ENCODE measurements at places on chromosomes 4 and X.

GRCh38 chrX:118506805-118507480 is 11.3 kb downstream of the DOCK11 start:
- no peak for DNase-seq

GRCh38 chrX:136303041-136303440 is 2.3 kb downstream of the ADGRG4 start:
- no peak for DNase-seq

DNA sequence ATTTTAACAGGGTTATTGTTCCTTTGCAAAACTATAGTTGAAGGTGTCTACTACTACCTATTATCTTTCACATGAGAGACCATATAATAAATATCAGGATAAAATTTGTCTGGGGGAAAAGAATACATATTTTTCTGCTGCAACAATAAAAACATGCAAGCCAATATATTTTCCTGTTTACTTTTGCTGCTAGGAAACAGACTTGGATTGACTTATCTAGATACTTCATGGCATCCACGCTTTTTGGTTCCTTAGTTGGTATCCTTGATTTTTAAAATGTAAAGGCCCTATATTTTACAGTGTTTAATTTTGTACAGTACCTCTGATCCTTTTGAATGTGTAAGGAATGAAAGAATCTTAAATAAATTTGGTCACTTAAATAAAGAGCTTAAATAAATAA is 150.6 kb downstream of the GPC3 start:
- DNase-seq = no peak

- DNase-seq = no peak
Observed at GRCh38 chr4:74023709-74024108, 14.8 kb downstream of the CXCL3 start.

DNA sequence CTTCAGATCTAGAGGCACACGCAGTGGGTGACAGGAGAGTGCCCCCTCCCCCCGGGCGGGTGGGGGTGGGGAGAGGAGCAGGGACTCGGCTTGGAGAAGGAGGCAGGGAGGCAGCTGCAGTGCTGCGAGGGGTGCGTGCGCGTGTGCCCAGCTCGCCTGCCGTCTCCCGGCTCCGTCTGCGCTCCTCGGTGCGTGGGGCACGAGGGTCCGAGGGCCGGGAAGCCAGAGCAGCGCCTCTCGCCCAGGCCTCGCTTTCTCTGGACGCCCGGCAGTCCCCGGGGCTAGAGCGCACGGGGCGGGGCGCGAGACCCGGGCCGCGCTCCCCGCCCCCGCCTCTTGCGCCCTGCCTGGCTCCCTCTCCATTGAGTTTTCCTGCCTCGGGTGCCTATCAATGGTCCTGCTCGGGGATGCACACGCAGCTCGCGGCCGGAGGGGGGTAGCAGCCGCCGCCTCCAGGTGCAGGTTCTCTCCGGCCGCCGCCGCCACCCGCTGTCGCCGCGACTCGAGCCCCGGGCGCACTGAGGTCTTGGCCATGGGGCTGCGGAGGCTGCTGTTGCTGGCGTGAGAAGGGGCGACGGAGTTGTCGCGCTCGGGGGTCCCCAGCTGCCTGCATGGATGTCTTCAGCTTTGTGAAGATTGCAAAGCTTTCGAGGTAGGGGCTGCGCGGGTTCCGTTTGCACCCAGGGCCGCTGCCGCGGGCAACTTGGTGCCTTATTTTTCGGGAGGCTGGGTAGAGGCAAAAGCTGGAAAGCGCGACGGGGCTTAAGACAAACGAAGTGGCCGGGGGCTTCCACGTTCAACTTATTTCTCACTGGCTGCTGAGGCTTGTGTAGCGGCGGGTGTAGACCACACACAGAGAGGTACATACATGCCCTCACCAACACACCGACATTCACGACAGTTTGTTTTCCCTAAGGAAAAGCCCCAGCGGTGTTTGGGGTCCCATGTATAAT is at the start of gene FRMPD4:
Gene FRMPD4 (plus strand): TSS at position 113 of the 953 bp plus-strand sequence. CDS start 499 bp downstream, at position 612.
- no peak for DNase-seq

GRCh38 chrX:47030339-47030738 is 47.9 kb upstream of the RGN start:
- no peak for DNase-seq

DNA sequence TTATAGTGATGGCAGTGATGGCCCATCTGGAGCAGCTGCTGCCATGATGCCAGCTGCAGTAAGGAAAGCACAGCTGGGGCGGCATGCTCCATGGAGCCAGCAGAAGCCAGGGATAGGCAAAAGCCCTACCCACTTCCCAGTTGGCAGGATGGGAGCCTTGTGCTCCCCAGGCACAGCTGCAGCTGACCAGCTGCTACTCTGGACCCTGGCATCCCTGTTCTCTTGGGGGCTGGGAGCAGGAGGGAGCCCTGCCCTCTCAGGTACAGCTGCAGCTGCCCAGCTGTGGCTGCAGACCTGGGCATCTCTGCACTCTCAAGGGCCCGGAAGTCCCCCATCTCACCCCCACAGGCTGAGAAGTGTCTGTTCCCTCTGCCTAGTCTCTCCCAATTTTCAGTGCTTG is 531.9 kb downstream of the PCDH18 start:
- no peak for DNase-seq

GRCh38 chr4:9685692-9686091 is 95.7 kb upstream of the DRD5 start:
- no peak for DNase-seq

DNA sequence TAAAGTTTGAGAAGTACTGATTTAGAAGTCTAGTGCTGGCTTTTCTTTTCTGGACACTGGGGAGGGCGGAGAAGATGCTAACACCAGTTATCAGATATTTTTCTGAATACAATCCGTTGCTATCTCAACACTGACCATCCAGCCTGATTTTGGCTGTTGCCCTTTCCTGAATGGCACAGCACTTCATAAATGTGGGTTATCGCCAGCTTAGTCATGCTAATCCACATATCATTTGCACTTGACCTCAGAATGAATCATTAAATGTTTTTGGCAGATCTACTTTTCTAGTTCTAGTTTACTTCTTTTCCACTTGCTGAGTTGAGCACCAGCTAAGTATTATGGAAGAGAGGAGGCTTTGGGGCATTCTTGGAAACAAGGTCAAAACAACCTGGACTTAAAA is 60.8 kb upstream of the ESX1 start:
- DNase-seq = no peak

GRCh38 chrX:68865926-68866325 is 37.1 kb downstream of the EFNB1 start:
- no peak for DNase-seq

- DNase-seq = no peak
Observed at GRCh38 chr4:5114950-5115349, 63.7 kb downstream of the STK32B start.

- DNase-seq = no peak
Observed at GRCh38 chr4:82948647-82949204, 48.2 kb downstream of the THAP9 start.

GRCh38 chrX:41857670-41858069 is 65.7 kb downstream of the CASK start:
- DNase-seq = no peak

DNA sequence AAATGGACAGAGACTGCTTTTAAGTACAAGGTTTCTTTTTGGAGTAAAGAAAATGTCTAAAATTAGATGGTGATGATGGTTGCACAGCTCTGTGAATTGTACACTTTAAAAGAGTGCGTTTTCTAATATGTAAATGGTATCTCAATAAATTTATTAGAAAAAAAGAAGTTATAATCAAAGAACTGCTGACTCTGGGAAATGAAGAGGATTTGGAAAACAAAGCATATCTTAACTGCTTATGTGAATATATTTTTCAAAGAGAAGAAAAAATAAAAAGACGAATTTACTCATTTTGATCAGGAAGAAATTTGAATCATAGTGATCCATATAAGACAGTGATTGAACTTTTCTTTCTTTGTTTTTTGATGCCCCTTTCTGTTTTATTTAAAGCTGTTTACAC is 45.9 kb upstream of the FSTL5 start:
- DNase-seq = no peak

- DNase-seq = no peak
Observed at GRCh38 chr4:14091966-14092365, 464.4 kb upstream of the BOD1L1 start.

DNA sequence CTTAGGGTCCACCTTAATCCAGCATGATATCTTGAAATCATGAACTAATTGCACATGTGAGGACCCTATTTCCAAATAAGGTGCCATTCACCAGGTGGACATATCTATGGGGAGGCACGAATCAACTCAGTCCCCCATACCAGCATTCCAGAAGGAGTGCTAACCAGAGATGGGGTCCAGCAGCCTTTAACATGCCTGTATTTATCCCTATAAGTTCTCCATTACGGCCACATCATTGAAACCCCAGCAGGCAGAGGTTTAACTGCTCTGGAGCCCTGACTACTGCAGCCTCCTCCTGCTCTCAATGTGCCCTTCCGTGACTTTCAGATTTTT is 3.2 kb upstream of the ASMTL start:
- no peak for DNase-seq

DNA sequence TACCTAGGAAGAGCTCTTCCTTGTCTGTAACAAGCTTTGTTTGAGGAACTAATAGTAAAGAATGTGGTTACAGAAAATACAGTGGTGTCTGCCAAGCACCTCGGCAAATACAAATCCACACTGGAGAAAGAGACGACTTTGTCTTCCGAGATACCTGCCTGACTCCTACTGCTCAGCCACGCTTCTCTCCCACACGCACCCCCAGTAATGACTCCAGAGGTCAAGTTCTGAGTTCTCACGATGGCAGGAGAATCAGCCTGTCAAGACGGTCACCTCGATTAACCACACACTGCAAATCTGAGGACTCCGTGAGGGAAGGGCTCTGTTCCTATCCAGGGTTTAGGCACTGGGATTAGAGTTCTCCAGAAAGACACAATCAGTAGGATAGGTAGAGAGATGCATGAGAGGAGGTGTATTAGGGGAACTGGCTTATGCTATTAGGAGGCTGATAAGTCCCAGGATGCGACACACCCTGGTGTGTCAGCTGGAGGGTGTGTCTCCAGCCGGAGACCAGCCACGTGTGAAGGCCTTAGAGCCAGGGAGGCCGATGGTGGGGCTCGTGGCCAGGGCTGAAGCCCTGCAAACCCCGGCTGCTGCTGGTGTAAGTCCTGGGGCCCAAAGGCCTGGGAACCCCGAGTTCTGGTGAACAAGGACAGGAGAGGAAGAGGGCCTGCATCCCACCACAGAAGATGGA is 8.4 kb upstream of the TRIML2 start:
- no peak for DNase-seq

GRCh38 chr4:143336781-143337599 is at the start of gene GAB1:
Gene GAB1 (plus strand): TSS chr4:143336876. CDS start chr4:143337189, 313 bp downstream.
- peak; percentile 54 for DNase-seq

- DNase-seq = no peak
Observed at GRCh38 chr4:72319601-72320021, 249.4 kb downstream of the ADAMTS3 start.

- DNase-seq = no peak
Observed at GRCh38 chr4:6972375-6972650, 62.7 kb downstream of the TBC1D14 start.

GRCh38 chr4:52799813-52800212 is 48.6 kb upstream of the ERVMER34-1 start:
- no peak for DNase-seq

DNA sequence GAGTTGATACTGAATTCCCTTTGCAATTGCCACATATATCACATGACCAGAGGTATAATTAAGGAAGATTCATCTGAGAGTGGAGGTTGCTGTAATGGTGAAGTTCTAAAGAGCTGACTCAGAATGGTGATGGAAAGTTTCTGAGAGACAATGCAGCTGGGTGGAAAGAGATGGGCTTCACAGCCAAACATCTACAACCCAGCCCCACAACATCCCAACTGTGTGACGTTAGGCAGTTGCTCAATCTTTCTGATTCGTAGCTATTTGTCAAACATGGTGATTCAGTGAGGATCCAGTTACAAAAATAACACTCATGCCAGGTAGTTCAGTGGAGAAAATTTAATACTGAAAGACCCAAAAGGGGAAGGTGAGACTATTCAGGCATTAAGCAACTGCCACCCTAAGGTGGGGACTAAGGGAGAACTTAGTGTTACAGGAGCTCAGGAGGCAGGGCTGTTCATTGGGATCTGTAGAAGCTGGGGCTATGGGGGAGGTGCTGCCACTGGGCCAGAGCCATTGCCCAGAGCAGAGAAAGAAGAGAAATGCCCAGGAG is 6.9 kb upstream of the AFF1 start:
- no peak for DNase-seq

DNA sequence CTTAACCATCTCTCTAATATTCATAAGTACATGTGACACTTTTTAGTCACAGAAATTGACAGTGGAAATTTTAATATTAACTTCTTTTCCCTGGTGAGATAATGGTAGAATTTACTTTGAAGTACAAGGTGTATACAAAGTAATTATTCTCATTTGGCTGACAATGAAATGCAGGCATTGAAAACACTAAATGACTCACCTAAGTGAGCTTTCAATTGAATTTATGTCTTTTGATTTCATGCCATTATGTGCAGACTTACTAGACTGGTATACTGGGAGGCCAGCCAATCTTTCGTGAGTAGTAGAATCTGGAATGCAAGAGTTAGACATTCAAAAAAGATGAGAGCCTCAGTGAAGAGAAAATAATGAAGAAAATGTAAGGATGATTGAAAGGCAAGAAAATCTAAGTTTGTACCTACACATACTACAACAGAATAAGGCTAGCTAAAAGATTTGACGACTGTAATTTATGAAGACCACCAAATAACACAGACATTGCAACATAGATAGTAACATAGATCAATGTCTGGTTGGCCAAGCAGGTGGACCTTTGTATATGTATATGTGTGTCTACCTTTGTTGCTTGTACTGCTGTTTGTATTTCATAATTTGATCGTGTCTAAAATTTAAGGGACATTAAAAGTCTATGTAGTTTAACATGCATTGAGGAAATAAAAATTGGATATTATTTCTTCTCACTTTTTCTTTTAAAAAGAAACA is 459.7 kb downstream of the IL15 start:
- no peak for DNase-seq

Measured in activated naive CD4-positive, alpha-beta T cell treated with anti-CD3 and anti-CD28 coated beads, Interleukin-2, amount 10 ng/mL, durations not matched to agents 7 days and 5 days (primary cell).